ENCODE measurements at places on chromosomes 16 and 17.

DNA sequence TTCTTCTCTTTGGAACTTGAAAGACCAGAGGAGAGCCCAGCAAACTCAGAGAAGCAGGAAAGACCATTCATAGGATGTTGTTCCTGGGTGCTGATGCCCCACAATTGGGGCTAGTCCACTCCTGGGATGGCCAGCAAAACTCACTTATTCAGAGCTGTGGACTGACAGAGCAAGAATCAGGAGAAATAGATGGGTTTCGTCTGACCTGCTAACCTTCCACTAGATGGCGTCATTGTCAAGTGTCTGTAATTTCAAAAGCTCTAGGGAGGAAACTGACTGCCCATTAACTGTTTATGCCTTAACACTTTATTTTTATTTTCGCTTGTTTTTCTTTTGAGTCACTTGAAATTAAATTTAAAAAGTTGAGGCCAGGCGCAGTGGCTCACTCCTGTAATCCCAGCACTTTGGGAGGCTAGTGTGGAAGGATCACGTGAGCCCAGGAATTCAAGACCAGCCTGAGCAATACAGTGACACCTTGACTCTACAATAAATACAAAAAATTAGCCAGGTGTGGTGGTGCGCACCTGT, 28.7 kb upstream of the MILR1 start:
- DNase-seq: peak; percentile 33

DNA sequence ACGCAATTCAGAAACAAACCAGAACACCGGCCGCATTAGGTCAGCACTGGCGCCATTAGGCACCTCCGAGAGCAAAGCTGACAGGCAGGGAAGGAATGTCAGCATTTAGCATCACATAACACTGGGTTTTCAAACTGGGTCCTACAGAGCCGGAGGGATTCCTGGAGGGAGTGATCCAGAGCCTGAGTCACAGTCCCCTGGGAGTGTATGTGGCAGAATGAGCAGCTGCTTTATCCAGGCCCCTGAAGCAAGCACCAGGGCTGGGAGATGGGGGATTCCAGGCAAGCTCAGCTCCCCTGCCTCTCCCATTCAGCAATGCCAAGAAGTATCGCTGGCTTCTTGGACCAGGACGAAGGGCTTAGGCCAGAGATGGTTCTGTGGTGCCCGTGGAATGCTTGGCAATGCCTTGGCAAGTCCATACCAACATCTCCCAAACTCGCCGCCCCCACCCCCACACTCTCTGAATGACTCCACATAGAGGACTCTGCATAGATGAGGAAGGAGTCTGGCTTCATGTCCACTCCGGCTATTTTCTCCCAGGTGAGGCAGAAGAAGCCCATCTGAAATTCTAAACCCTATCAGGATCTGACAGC, 20.4 kb downstream of the GAS7 start:
- DNase-seq: no peak

GRCh38 chr16:81708266-81709015, 70.7 kb upstream of the PLCG2 start:
- DNase-seq: no peak

- DNase-seq: no peak
These were observed 45.3 kb downstream of the REXO5 start for GRCh38 chr16:20851601-20852000.

DNA sequence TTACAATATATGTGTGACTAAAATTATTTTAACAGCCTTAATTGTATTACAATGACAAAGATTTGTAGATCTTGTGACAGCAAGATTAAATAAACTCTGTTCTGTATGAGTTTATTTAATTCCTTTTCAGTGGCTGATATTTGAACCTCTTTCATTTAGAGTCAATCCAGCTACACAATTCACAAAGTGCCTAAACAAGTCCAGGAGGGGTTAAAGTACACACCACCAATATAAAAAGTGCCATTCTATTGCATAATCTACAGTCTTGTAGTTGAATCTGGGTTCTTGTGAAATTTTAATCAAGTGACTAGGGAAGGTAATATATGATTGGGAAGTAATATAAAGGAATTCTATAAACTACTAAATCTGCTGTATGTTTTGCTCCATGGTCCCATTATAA, 3.9 kb upstream of the NFAT5 start:
- no peak for DNase-seq

DNA sequence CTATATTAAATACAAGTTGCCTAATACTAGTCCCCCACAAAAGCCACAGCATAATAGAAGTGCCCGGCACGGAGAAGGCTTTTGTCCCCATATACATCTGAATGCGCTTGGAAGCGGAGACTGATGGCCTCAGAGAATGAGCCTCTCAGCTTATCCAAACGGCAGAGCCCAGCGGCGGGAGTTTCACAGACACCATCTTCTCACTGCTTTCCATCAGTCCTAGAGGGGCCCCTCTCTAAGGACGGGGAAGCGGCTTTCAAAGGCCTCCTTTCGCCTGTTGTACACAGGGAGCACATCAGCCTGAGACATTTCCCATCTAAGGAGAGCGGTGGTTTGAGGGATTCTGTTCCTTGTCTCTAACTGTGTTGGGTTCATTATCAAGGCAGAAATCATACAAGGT, 16.9 kb downstream of the NXN start:
- no peak for DNase-seq

GRCh38 chr16:6880263-6880662, 452.4 kb upstream of the RBFOX1 start:
- no peak for DNase-seq

GRCh38 chr17:27457731-27458523, 1.7 kb downstream of the KSR1 start:
- no peak for DNase-seq

DNA sequence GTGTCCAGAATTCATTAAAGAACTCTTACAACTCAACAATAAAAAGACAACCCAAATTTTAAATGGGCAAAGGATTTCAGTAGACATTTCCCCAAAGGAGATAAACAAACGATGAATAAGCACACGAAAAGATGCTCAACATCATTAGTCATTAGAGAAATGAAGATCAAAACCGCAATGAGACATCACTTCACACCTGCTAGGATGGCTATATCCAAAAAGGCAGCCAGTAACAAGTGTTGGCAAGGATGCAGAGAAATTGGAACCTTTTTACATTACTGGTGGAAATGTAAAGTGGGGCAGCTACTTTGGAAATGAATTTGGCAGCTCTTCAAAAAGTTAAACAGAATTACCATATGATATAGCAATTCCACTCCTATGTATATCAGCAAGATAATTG, 42.0 kb downstream of the PITPNM3 start:
- no peak for DNase-seq

DNA sequence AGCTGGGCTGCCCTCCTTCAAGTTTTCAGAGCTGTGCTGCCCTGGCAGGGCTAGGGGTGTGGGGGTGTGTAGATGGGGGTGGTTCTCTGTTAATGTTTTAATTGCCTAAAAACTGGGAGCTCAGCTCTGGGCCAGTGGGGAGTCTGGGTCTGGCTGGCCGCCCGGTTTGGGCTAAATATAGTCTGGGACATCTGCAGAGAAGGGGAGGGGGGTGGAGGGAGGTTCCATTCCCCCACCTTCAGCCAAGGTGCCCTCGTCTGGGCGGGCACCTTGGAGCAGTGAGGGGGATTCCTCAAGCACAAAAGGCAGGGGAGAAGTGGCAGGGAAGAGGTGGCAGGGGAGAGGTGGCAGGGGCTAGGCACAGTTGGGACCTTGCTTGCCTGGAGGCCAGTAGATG, 13.0 kb downstream of the RARA start:
- no peak for DNase-seq

DNA sequence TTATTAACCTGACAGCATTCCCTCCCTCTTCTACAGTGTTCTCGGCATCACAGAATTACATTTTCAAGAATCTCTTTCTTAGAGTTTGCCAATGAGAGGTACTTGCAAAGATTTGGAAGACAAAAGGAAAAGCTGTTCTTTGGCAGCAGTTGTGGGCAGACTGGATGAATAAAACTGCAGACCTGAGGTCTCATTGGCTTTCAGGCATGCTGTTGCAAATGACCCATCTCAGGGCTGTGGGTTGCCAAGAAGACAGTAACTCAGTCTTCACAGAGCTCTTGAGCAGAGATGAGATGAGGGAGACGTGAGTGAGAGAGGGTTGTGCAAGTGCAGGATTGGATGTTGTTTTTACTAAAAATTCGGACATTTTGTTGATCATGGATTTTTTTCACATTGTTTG, 11.3 kb upstream of the USP31 start:
- DNase-seq: no peak

GRCh38 chr16:51050377-51050706, 100.7 kb downstream of the SALL1 start:
- no peak for DNase-seq

DNA sequence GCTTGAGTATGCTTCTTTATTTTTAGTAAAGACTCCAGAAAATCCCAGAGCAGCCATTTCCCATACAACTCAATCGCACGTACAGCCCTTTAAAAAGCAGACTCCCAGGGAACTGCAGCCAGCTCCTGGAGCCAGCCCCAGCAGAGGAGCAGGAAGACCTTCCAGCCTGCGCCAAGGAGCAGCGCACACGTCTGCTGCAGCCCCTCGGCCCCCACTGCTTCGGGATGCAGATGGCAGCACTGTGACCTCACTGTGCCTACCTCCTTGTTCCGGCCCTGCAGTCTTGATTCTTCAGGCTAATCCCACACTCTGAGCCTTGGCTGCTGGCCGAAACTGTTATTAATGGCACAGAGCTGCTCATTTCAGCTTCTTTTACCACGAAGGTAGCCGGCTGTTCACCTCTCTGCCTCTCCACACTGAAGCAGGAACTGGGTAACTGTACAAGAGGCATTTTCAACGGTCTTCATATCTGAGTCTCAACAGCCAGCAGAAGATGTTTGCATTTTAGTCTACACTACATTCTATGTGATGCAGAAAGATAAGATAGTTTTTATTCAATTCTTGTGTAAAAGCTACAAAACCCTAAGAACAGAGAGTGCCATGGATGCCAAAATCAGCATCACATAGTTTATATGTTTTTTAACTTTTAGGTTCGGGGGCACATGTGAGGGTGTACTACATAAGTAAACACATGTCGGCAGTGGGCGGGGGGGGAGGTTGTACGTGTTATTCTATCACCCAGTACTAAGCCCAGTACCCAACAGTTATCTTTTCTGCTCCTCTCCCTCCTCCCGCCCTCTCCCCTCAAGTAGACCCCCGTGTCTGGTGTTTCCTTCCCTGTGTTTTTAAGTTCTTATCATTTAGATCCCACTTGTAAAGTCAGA, 130.9 kb downstream of the ANKRD11 start:
- no peak for DNase-seq

DNA sequence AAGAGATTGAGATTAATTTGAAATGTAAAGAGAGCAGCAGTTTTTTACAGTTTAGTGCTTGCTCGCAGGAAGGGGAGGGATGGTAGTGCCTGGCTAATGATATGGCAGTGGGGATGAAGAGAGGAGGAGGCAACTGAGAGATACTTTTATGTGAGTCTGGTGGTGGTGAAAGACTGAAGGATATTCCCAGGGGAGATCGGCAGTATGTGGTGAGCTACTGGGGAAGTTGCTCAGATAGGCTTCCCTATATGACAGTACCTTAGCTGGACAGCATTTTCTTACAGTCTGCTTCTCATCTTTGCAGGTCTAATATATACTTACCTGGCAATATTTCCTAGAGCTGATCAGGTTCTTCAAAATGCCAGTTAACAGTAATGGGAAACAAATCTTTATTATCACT, 8.6 kb downstream of the CEP95 start:
- no peak for DNase-seq

DNA sequence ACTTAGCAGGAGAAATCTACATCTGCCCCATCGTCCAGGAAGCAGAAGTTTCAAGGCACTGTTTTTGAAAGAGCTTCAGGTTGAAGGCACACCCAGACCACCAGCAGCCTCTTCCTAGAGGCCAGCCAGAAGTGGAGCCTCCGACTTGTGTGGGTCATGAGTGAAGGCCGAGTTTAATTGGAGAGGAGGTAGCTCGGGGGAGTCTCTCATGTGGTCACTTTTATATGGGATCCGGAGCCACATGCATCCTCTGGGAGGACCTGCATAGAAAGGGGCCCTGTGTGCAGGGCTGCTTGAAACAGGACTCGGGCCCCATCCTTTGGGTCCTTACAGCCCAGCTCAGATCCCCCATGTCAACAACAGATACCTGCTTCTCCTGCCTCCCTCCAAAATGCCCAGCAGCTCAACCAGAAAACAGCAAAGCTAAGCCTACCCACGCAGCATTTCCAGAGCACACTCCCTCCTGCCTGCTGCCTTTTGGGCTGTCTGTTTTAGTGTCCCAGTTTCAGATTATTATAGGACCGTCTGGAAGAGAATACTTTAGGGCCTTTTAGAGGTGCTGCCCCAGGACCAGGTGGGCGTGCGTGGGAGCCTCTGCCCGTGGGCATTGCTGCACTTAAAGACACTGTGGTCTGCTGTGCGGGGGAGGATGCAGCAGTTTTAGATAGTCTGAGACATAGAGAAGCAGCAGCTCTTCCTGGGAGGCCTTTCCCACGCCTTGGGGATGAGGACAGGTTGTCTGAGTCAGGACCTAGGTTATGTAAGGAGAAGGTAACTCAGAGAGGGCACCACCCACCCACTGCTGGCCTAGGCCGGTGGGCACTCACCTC, 29.5 kb downstream of the MPRIP start:
- DNase-seq: no peak

DNA sequence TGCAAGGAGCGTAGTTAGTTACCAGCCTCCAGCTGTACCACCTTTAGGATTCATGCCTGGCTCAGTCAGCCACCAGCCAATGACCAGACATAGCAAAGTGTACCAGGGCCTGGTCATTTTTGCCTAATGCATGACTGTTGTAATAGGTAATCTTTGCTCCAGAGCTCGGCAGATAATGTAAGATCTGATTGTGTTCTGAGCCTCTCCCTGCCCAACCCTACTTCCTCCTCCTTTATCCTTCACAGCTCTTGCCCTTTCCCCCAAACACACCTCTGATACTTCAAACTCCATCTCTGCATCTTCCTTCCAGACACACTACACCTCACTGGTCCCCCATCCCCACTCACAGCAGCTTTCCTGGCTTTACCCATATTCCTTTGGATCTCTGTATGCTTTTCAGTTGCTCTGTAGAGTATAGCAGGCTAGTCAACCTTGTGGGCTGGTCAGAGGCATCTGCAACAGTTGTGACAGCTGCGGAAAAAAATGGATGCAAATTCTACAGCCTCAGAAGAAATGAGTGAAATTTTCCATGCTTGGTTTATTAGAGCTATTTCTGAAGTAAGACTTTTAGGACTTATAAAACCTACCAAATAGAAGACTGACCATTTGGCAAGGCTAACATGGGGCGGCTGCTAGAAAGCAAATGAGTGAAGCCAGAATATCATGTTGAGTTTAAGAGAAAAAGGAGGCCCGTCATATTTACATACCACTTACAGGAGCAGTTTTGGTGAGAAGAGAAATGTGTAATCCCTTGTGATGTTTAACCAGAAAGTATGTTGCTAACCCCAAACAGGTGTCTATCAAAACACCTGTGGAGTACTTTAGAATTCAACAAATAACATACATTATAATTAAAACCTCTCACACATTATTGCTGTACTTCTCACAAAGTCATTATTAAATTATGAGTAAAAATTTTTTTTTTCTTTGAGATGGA, 19.9 kb upstream of the C16orf87 start:
- DNase-seq: no peak

GRCh38 chr16:71851746-71852145, 6.0 kb downstream of the ATXN1L start:
- no peak for DNase-seq

GRCh38 chr16:16149710-16150116, 73.6 kb downstream of the ABCC6 start:
- DNase-seq: no peak

- DNase-seq: no peak
These were observed 16.9 kb downstream of the HASPIN start for GRCh38 chr17:3740611-3741073.

Measured in activated T-helper 1 cell treated with anti-CD3 and anti-CD28 coated beads, Interleukin-12 subunit alpha, Interleukin-12 subunit beta, Interleukin-2, Interleukin-4 antibody, amounts not matched to agents 30 ng/mL and 10 ng/mL and 1 ng/mL, durations not matched to agents 14 hours and 24 hours and 36 hours (primary cell).